Cerebellar nuclear complex (tissue), 1 donor: ENCODE measurements at places on chromosomes 3 and 15.

DNA sequence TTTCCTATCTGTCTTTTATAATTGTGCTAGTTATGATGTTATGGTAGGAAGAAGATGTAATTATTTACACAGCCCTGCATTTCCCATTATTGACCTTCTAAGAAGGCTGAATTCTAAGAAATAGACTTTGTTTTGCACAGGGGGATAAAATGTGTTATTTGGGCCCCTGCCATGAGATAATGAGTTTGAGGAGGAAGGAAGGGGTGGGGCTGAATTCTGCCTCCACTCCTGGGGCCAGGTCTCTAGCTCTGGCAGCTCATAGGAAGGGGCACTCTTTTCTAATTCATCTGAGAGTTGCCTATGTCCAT, 69.2 kb upstream of the GOLGA8B start:
- DNase-seq: no peak

- DNase-seq: no peak
Observed at GRCh38 chr3:180048103-180048502, 11.4 kb upstream of the PEX5L start.

DNA sequence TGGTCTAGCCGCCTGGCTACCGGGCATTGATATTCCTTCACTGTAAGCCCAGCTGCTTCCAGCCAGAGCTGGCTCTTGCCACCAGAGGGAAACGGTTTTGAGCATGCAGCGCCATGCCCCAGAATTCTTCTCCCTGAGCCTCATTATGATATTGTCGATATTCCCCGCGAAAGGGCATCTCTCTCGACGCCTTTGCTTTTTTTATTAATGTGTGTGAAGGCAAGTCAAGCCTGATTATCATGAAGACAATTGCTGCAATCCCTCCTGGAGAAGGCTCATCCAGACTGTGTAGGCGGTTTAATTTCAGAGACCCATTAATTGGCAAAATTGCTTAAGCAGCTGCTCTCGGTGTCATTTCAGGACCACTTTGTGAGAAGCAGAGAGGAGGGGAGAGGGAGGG, 321.2 kb upstream of the TLE3 start:
- DNase-seq: no peak

DNA sequence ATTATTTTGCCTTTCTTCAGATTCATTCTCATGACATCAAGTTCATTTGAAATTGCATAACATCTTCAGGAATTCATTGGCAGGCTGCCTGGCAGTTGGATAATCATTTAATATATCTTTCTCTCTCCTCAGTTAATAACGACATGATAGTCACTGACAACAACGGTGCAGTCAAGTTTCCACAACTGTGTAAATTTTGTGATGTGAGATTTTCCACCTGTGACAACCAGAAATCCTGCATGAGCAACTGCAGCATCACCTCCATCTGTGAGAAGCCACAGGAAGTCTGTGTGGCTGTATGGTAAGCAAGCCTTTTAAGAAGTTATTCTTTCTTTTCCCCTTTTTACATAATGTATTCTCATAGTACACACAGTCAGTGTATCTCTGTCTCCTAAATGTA, 38.2 kb downstream of the TGFBR2 start:
- DNase-seq: no peak

GRCh38 chr15:43510200-43511011, 7.0 kb upstream of the MAP1A start:
- DNase-seq: peak; percentile 93

DNA sequence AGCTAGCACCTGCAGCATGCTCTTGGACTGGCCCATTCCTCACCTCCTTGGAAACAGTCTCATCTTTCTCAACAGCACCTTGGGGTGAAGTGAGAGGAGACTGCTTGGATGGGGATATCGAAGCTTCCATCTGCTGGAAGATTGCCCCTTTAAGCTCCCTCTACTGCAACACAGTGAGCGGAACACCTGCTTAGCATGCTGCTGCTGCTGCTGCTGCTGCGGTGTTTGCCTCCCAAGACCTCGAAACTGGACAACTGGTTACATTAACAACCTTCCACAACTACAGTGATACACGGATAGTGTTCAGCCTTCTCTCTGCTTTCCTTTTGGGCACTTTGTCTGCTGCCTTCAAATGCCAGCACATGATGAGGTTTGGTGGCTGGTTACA, 253.9 kb upstream of the LYSMD4 start:
- DNase-seq: no peak

DNA sequence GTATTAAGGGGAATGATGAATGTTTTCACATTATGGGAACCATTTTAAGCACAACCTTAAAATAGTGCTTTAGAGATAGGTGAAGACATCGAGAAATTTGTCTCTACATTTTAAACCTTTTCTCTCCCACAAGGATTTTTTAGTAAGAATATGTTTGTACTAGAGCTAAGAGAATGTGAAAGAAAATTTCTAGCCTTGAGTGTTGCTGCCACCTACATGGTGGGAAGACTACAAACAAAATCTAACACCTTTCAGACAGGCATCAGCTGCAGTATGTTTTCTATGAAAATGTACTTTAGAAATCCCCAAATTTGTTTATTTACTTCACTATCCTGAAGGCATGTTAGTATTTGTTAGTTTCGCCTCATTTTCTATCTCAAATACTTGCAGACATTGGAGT, 247.4 kb downstream of the WDR72 start:
- no peak for DNase-seq
